Esophagus squamous epithelium (tissue), 5 donors: ENCODE measurements at places on chromosomes 4 and X.

DNA sequence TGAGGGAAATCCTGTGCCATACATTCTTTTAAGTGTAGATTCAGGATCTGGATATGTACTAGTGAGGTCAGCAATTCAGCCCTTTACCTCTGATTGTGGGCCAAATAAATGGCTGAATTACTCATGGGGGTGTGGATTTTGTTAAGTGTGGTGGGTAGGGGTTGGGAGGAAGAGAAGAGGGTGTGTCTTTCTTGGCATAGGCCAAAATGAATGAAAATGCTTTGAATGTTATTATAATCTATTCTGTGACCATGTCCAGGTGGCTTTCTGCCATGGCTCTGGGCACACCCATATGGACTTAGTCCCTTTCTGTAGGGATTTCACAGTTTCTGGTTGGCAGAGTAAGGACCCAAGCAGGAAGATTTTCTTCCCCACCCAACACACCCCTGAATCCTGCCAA lies 244.3 kb downstream of the CBR4 start:
- no peak for DNase-seq

GRCh38 chrX:52988985-52989917 lies 30.9 kb upstream of the FAM156A start:
- no peak for DNase-seq

- no peak for DNase-seq
Observed at GRCh38 chrX:71618787-71619186, 476 bp upstream of the CXCR3 start.

GRCh38 chr4:26030260-26030667 lies 116.2 kb downstream of the SMIM20 start:
- DNase-seq, result no peak

- DNase-seq, result no peak
Observed at GRCh38 chr4:121192480-121192879, 28.4 kb upstream of the TNIP3 start.

DNA sequence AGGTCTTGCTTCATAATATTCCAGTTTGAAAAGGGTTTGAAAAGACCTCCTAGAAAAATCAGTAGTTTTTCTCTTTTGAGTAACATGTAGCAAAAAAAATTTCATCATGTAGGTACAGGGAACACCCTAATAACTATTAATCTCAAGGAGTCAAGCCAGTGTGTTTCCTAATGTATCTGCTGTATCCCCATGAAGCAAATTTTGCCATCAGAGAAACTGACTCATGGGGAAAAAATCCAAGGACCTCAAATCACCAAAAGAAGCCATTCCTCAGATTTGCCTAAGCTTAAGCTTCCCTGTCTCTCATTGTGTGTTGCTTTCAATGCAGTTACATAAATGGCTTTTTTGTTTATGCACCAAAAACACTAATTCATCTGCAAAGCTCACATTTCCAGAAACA lies 29.7 kb downstream of the F9 start:
- no peak for DNase-seq

DNA sequence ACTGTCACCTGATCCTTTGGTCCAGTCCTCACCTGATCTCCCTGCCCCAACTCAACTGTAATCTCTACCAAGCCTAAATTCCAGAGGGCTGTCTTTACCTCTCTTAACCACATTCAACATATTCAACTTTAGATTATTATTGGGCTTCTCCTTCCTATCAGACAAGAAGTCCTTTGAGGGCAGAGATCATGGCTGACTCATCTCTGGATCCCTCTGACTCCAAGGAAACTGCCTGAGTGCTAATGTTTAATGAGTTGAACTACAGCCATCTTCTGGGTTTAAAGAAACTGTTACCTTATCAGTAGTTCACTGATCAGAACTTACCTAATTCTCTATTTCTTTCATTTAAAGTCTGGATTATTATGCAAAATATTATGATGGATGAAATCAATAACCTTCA lies 135.7 kb downstream of the GPC3 start:
- DNase-seq, result no peak

GRCh38 chrX:141405853-141406492 lies 163.7 kb upstream of the SPANXC start:
- no peak for DNase-seq

GRCh38 chrX:130125091-130125874 lies 15.0 kb upstream of the ELF4 start:
- DNase-seq, result no peak

DNA sequence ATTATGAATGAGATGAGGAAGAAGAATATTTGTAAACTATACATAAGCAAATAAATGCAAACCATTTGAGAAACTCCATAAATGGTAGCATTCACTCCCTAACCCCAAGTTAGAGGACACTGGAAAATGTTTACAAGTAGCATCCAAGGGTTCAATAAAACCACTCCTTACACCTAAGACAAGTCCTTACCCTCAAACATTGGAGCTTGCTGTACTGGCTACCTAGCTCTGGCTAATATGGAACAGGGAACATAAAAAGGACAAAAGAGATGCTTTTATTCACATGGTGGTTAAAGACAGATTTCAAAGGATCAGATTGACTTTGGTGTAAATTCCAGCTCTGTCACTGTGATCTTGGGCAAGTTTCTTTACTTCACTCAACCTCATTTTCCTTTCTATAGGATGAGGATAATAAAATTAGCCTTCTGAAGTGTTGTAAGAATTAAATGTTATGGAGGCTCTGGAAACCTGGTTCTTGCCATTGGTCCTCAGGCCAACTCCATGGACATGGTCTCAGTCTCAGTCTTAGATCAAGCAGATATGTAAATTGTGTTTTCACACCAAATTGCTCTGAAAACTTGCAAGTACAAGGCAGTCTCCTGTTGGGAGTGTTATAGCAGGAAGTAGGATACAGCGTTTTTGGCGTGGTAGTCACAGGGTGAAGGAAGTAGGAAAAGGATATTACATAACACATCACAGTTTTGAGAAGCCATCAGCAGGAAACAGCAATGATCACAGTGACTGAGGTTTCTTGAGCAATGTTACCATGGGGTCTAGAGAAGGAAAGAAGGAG lies 3.3 kb downstream of the CXCL1 start:
- no peak for DNase-seq

GRCh38 chrX:131305926-131306325 lies 16.8 kb upstream of the IGSF1 start:
- DNase-seq, result no peak

DNA sequence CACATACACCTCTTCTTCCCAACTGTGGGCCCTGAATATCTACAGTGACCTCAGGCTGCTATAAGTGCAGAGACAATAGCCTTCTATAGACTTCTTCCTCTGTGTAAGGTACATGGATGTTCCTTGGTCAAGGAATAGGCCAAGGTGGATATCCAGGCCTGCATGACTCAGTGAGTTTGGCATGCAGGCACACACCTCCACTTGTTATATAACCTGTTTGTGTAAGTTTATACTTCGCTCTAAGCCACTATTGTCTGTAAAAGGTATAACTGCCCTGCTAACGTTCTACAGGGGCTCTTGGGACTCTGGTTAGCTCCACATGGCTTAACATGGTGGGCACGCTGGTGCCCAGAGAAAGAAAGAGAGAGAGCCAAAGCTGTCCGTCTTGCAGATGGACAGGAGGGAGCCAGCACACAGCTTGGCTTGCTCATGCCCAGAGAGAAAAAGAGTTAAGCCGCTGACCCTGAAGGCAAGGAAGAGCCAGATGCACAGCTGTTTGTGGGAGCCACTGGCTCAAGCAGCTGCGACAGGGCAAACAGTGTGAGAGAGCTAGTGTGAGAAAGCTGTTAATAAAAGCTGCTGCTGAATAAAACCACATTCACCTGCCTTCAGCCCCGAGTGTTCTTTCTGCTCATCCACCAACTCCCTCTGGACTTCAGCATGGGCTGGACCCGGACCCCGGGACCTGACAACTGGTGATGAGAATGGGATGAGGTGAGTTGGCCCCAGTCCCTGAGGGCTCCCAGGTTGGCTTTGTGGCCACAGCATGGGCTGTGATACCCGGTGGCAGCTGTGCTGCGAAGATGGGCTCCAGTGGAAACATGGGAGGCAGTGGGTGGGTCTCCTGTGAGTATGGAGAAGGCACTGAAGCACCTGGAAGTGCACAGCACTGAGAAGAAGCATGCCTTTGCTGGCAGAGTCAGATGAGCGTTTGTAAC lies 44.5 kb upstream of the ZBTB33 start:
- DNase-seq, result no peak

DNA sequence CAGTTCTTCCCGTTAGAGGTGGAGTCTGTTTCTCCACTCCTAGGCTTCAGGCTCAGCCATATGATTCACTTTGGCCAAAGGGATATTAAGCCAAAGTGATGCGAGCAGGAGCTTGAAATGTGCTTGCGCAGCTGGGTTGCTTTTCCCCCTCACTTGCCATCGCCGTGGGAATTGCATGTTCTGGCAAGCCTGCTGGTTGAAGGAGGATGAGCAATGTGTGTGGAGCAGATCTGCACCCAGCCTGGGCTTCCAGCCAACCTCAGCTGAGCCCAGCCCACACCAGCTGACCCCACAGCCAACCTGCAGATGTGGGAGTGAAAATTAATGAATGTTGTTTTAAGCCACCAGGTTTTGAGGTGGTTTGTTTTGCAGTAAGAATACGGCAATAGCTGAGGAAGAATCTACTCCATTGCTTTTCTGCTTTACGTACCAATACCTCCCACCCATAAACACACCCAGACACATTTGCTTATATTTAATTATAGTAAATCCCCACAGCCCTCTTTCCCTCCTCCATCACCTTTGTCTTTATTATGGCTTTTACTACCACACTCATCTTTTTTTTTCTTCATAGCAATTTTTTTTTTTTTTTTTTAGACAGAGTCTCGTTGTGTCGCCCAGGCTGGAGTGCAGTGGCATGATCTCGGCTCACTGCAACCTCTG lies 132.8 kb upstream of the FUNDC1 start:
- DNase-seq, result no peak

DNA sequence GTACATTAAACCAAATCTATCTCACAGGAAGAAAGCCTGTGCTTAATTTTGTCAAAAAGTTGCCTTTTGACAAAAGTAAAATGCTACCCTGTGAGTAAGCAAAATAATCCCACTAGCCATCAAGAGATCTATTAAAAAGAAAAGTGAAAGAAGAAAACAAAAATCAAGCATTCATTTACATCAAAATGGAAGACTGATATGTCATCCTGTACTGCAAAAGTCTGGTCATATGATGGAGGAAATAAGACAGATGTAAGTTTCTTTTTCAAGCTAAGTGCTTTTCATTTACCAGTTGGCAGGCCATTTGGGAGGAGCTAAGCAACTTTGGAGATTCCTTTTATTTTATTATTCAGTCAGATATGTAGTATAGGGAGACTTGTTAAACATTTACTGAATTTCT lies 387.4 kb downstream of the SPOCK3 start:
- no peak for DNase-seq

DNA sequence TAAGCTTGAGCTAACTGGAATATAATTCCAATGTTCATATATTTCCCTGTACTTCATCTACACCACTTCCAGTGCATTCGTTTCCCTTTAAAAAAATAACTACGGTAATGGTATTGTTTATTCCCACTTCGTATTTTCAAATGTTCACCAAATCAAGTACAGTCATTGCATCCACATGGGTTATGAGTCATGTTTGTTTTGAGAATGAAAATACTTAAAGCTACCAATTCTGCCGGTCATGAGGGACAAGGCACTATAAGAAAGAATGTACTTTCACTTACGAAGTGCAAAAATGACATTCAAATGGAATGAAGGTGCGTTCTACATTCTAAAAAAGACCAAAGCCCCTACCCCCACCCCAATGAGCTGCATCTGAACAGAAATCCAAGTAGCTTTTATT lies 174.4 kb upstream of the FGF13 start:
- no peak for DNase-seq

- DNase-seq, result no peak
Observed at GRCh38 chr4:147740176-147740575, 8.3 kb downstream of the ARHGAP10 start.

DNA sequence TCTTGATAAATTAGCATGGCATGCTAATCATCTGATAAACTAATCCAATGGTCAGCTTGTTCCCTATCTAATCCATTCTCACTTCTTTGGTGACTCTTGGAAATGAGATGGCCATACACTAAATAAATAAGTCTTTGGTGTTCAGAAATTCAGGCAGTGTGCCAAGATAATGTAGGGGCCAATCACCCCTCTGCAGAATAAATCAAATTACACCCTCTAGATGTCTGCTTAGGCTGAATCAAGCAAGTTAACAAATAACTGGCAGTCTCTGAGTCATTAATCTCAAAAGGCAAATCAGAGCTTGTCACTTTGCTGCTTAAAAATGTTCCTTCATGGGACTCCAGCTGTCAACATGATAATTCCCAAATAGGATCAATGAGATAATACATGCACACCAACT lies 97.4 kb downstream of the NLGN4X start:
- DNase-seq, result no peak
